NCI-H82 (cell line): ENCODE measurements at places on chromosomes 11 and 22.

- peak; percentile 75 for DNase-seq
Observed at GRCh38 chr22:22552630-22553029, 6.4 kb downstream of the PRAME start.

DNA sequence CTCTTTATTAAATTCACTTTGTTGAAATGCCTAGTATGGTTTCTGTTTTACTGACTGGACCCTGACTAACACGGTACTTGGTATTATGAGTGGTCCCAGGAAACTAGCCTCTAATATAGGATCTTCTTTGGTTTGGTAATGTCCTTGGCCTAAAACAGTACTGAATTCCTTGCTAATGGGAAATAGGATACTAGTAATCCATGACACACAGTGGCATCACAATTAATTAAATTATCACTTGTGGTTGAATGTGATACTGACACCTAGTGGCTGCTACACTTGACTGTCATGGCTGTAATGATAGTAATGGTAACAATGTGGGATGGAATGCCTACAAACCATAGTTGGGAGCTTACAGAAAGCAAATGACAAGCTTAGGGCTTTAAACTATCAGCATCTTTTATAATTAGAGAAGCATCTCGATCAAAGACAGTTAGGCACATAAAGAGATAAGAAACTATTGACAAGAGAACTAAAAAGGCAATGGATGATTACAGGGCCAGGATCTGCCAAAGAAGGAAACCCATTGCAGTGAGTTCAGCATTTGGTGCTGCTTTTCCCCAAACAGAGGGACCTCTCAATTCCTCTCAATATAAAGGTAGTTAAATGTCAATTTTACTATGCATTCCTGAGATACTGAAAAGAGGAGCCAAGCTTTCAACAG is 8.6 kb downstream of the DNHD1 start:
- peak; percentile 86 for DNase-seq

- DNase-seq = no peak
Observed at GRCh38 chr11:71062199-71062598, 190.2 kb downstream of the SHANK2 start.

GRCh38 chr11:73716153-73717056 is 44.5 kb downstream of the RAB6A start:
- DNase-seq = no peak

DNA sequence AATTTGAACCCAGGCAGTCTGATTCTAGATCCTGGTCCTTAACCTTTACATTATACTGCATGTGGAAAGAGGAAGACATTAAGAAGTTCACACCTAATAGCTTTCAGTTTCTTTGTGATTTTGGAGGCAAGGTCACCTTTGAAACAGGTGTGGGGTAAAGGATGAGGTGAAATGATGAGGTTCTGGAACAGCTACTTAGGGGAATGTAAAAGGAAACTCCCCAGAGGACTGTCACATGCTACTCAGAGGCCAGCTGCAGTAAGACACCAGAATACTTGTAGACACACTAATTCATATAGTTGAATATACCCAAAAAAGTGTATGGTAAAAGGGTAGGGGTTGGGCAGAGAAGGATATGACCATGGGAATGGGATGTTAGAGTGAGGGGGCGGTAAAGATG is 5.4 kb downstream of the APIP start:
- no peak for DNase-seq

DNA sequence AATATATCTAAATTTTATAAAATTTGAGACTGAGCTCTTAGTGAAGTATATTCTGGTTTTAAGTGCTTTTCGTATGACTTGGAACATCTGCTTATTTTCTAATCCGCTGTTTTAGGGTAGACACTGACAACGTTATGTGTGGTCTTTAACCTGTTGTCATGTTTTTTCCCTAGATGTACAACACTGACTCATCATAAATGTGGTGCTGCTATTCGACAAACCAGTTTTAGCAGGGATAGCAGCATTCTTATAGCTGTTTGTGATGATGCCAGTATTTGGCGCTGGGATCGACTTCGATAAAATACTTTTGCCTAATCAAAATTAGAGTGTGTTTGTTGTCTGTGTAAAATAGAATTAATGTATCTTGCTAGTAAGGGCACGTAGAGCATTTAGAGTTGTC is 23.8 kb upstream of the HIKESHI start:
- no peak for DNase-seq

GRCh38 chr11:47861728-47862127 is 13.6 kb upstream of the NUP160 start:
- DNase-seq = peak; percentile 4

- no peak for DNase-seq
Observed at GRCh38 chr11:2961080-2961479, 31.0 kb downstream of the NAP1L4 start.

GRCh38 chr11:128763224-128763623 is 69.4 kb downstream of the FLI1 start:
- no peak for DNase-seq

DNA sequence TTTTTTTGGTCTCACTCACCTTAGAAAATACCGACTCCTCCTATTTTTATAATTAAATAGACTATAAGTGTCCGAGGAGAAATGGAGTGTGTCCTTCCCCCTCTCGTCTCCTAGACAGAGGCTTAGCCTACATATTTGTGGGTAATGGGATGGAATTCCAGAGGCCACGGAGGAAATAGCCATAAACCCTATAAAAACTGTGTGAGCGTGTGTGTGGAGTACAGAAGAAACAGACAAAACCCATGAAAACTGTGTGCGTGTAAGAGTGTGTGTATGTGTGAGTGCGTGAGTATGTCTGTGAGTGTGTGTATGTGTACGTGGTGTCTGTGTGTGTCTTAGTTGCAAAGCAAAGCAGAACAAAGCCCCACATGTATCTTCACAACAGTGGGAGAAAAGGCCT is 883.5 kb downstream of the OPCML start:
- DNase-seq = no peak

DNA sequence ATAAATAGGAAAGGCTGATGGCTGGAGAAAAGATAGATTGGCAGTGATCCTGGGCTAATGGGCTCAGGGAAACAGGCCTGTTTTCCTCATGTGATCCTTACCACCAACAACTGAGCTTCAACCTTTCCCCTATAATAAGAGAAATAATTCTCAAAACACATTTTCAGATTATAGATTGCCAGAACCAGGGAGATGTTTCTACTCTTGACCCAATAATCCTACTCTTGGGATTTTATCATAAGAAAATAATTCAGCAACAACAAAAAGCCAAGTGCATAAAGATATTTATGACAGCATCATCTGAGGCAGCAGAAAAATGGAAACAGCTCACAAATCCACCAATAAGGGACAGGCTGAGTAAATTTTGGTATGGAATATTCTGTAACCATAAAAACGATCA is 54.3 kb downstream of the ADM start:
- no peak for DNase-seq

DNA sequence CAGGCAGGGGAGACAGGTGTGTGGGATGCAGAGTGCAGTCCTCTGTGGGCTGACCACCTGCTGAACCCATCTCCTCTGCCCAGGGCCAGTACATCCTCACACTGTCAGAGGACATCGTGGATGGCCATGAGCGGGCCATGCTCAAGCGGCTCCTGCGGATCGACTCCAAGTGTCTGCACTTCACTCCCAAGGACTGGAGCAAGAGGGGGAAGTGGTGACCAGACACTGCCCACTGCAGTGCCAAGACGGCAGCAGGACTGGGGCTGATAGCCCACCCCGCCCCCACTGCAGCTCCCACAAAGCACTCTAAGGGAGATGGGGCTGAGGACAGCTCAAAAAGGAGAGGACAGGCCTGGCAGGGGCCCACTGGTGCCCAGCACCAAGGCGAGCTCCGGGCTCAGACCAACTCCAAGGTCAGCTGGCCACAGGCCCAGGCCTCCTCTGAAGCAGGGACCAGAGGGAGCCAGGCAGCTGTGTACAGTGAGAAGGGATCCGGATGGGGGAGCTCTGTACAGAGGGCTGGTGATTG is 1.6 kb downstream of the RNASEH2C start:
- DNase-seq = no peak

DNA sequence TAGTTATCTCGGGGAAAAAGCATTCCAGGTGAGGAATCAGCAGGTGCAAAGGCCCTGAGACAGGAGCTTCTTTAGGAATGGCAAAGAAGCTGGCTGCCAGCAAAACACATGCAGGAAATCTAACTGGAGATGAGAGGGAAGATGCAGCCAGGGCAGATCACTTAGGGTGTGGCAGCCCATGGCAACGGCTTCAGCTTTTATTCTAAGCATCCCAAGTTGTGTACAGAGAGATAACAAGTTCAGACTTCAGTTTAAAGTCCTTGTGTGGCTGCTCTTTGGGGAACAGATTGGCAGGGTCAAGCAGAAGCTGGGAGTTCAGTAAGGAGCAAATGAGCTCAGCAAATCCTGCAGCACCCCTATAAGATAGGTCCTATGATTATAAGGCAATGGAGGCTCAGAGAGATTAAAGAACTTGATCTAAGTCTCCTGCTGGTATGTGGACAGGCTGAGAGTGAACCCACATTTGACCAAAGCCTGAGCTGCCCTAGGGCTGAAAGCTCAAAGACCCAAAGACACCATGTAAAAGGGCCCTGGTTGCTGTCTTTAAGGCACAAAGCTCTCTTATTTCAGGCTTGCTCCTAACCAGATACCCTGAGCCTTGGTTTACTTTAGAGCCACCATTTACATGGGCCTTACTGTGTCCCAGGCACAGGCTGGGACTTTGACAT is 466.8 kb downstream of the SOX6 start:
- DNase-seq = no peak

DNA sequence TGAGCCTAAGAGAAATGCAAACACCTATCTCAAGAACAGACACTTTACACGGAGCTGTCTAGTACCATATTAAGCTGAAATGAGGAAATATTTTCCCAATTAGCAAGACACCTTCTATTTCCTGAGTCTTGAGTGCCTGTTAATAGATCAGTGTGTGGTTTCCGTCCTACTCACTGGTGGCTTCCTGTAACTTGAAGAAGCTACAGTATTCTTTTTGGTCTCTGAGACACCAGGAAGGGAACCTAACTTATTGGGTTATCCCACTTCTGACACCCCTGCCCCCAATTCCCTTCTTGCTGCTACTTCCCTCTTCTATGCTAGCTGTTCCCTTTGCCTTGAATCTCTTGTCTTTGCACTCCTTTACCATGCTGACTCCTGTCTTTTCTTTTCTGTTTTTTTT is 92.7 kb downstream of the FDX1 start:
- no peak for DNase-seq

DNA sequence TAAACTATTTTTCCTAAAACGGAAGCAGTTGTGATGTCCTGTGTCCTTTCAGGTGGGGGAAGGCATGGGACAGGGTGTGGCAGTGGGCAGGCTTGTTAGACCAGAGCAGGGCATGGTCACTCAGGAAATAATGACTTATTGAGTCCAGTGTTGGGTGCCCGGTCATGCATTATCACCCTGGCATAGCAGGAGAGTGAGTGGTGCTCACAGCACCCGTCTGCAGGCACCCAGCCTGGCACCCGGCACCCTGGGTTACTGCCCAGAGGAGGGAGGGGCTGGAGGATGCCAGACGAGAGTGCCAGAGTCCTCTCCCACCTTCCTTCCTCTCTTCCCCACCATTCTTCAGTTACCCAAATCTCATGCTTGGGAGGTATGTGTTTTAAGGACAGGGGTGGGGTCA is 59.1 kb downstream of the ST3GAL4 start:
- DNase-seq = no peak

DNA sequence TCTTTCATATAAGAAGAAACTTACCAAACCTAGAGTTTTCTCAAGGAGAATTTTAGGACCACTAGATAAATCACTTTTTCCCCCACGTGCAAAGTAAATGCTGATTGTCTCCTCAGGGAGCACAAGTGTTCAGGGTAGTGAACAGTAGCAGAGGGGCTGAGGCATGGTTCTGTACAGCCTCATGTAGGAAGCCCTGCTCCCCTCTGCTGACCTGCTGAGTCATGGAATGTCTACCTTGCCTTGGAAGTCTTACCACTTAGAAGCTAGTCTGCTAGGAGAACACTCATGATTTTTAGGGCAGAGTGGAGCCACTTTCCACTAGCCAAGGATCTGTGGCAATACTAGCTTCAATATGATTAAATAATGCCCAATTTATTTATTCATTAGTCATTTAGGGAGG is 2120.6 kb upstream of the RAG2 start:
- peak; percentile 10 for DNase-seq
